ENCODE measurements at places on chromosomes 1 and 21.

GRCh38 chr1:192581131-192581927 lies 5.8 kb downstream of the RGS1 start:
- no peak for DNase-seq

DNA sequence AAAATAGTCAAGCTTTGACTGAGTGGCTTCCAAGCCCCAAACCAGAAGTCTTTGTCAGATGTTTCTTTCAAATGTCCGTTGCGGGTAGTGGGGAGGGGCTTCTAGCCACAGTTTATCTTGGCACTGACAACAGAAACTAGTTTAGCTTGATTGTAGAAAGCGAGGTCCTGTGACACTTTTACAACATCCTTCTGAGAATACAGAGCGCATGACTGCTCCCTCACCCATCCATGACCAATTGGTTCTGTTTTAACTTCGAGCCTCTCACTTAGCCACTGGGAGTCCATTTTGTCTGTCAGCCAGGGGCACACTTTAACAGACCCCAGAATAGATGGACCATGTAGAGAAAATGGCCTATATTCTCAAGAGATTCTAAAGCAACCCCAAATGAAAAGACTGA lies 199.2 kb upstream of the ST6GALNAC5 start:
- DNase-seq: no peak

- DNase-seq: no peak
These were observed 206.0 kb downstream of the CENPF start for GRCh38 chr1:214808845-214809460.

GRCh38 chr1:175842550-175842949 lies 99.2 kb upstream of the TNR start:
- no peak for DNase-seq

GRCh38 chr1:21012937-21013336 lies 163.8 kb downstream of the EIF4G3 start:
- no peak for DNase-seq

- DNase-seq: no peak
These were observed 66.3 kb upstream of the SSX2IP start for GRCh38 chr1:84756455-84757082.

- no peak for DNase-seq
These were observed 82.5 kb downstream of the OSBPL9 start for GRCh38 chr1:51699391-51699790.

GRCh38 chr1:198123133-198123532 lies 33.7 kb upstream of the NEK7 start:
- no peak for DNase-seq

All from sciatic nerve (tissue), 2 donors.